Psoas muscle (tissue), 8 donors: ENCODE measurements at places on chromosomes 5 and 9. TPM values are rescaled to one million over a fixed set of nuclear protein-coding genes. Genes with fewer than 3 reads are reported as not detected.

- H3K4me3 ChIP-seq = no peak overlapping the region
- DNase-seq = no peak
- H3K36me3 ChIP-seq = no peaks in the 10 kb centered on the region
- no peaks in the 10 kb centered on the region for H3K27me3 ChIP-seq
- H3K4me1 ChIP-seq = peaks cover 12% of the 10 kb centered on the region
Measured at GRCh38 chr5:55570026-55570425, 35.3 kb upstream of the PLPP1 start.

TEX48 gene
- total RNA-seq = not detected

HAVCR1 gene
- 0.77 TPM for total RNA-seq

LOX gene
- 4.1 TPM for total RNA-seq

GRCh38 chr9:100150214-100150613 lies 51.2 kb downstream of the INVS start:
- H3K4me3 ChIP-seq = no peak overlapping the region
- no peak for DNase-seq
- no peak overlapping the region for H3K27ac ChIP-seq
- H3K27me3 ChIP-seq = no peaks in the 10 kb centered on the region
- no peaks in the 10 kb centered on the region for H3K36me3 ChIP-seq

- no peak for DNase-seq
- no peaks in the 10 kb centered on the region for H3K27me3 ChIP-seq
- no peak overlapping the region for H3K4me3 ChIP-seq
- H3K4me1 ChIP-seq = no peaks in the 10 kb centered on the region
- H3K36me3 ChIP-seq = no peaks in the 10 kb centered on the region
Measured at GRCh38 chr5:125134216-125135081, 388.0 kb upstream of the ZNF608 start.

DNA sequence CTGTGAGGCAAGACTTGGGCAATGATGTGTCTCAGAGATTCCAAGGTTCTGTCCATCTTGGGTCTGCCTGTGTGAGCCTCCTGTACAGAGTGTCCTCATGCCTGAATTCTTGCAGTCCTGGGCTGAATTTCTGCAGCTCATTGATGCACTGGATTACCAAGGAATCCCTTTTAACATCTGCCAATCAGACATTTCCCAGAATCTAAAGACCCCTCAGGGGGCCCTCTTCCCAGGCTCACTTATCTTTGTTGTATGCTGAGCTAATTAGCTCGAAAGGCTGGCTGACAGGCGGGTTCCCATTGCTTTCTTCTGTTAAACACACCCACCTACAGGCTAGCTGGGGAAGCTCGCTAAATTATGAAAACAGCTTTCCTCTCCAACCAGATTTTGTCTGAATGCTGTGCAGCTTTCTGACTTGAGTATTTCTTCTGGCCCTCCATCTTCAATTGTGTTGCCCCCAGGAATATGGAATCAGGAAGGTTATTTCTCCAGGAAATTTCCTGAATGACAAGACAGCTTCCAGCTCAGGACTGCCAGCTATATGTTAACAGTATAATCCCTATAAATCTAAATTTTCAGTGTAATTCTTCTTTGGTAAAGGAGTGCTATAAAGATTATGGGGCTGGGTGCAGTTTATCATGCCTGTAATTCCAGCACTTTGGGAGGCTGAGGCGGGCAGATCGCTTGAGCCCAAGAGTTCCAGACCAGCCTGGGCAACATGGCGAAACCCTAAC lies at the start of gene LIX1:
Gene LIX1, minus strand, starts transcription at position 91 of the 734 bp plus-strand sequence. Its CDS starts 35 bp downstream, at position 56.
- H3K4me1 ChIP-seq = no peaks in the 10 kb centered on the region
- H3K4me3 ChIP-seq = no peak within 1 kb of the TSS
- H3K27ac ChIP-seq = no peak within 1 kb of the TSS

DNA sequence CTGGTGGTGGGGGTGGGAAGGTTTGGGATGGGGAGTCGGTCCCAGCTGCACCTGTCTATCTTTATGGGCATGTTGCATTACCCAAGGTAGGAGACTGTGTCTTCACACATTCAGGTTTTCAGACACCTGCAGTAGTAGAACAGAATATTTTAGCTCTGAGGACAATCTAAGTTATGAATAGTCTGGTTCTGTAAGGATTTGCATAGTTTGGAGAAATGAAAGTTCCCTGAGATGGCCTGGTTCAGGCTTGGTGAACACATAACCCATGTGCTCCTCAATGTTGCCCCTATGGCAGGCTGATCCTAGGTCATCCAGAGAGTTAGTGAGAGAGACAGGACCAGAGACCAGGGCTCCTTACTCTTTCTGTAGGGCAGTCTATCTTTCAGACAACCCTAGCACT lies 20.7 kb downstream of the TNFSF8 start:
- no peak overlapping the region for H3K4me3 ChIP-seq
- no peaks in the 10 kb centered on the region for H3K27me3 ChIP-seq
- no peaks in the 10 kb centered on the region for H3K36me3 ChIP-seq
- no peaks in the 10 kb centered on the region for H3K4me1 ChIP-seq
- DNase-seq = no peak

FOXB2 gene
- 0.18 TPM for total RNA-seq

- no peaks in the 10 kb centered on the region for H3K27me3 ChIP-seq
- H3K4me3 ChIP-seq = no peak overlapping the region
- no peaks in the 10 kb centered on the region for H3K4me1 ChIP-seq
- no peak for DNase-seq
Measured at GRCh38 chr9:1962122-1962521, 53.0 kb upstream of the SMARCA2 start.

DNA sequence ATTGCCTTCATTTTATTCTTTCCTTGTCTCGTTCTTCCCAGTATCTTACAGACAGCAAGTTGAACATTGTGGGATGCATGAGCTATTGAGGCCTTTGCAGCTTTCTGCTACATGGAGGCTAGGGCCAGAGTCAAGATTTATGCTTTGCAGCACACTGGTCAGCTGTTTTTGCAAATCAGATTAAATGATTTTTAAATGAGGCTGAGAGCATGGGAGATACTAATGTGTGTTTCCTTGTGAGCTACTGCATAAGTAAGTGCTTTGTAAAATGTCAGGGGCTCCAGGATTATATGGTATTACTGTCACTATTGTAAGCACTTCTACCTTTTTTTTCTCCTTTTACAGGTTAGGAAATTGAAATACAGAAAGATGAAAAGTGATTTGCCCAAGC lies 111.0 kb upstream of the CDKN2B start:
- no peak overlapping the region for H3K4me3 ChIP-seq
- H3K36me3 ChIP-seq = no peaks in the 10 kb centered on the region
- H3K4me1 ChIP-seq = no peaks in the 10 kb centered on the region
- no peak overlapping the region for H3K27ac ChIP-seq
- DNase-seq = no peak

PCDHA8 gene
- total RNA-seq = not detected

GRCh38 chr5:159752622-159753275 lies 163.5 kb upstream of the ADRA1B start:
- H3K27me3 ChIP-seq = peaks cover 4% of the 10 kb centered on the region
- H3K36me3 ChIP-seq = no peaks in the 10 kb centered on the region
- H3K4me1 ChIP-seq = no peaks in the 10 kb centered on the region
- no peak for DNase-seq

DNA sequence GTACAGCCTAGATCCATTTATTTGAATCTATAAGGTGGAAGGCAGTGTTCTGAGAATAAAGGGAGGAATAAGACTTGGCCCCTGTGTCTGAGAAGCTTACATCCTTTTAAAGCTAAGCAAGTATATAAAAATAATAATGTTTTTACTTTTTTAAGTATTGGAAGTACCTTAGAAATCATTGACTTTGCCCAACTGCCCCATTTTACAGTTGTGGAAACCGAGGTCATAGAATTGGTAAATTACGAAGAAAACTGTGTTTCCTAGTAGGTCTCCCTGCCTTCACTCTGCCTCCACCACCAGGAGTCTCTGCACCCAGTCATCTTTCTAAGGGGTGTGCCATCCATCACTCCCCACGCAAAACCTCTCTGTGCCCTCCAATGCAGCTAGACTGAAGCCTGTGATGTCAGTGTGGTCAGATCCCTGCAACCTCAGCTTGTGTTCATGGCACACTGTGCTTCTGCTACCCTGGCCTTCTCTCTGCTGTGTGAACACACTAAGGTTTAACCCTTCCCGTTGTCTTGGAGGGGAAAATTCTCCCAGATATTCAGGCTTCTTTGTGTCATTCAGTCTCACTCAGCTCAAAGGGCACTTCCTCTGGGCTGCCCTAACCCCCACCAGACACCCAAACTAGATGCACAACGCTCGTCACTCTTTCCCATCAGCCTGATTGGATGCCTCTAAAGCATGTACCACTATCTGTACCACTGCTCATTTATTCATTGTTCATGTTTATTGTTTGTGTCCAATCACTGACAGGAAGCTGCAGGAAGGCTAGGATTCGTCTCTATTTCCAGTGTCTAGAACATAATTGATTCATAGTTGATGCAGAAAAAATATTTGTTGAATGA lies 18.2 kb downstream of the ADRB2 start:
- no peak for DNase-seq
- H3K36me3 ChIP-seq = peaks cover 3% of the 10 kb centered on the region

DNA sequence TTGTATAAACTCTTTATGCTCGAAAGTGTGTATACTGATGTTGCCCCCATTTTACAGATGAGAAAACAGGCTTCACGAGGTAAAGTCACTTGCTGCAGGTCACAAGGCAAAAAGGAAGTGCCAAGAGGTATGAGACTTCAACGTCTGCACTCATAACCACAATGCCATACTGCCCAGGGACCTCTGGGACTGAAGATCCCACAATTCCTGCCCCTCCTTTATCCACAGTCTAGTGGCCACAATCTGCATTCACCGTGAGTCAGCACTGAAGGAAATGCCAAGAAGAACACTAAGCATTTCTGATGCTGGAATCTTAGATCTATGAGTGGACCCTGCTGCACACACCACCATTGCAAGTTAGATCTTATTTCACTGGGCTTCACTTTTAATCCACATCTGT lies 37.3 kb downstream of the MED27 start:
- no peak overlapping the region for H3K4me3 ChIP-seq
- no peaks in the 10 kb centered on the region for H3K27me3 ChIP-seq
- no peaks in the 10 kb centered on the region for H3K36me3 ChIP-seq
- no peak overlapping the region for H3K27ac ChIP-seq

- no peaks in the 10 kb centered on the region for H3K4me1 ChIP-seq
- no peaks in the 10 kb centered on the region for H3K27me3 ChIP-seq
- DNase-seq = no peak
- no peak overlapping the region for H3K27ac ChIP-seq
Measured at GRCh38 chr9:112002847-112003457, 106.3 kb downstream of the UGCG start.

- no peaks in the 10 kb centered on the region for H3K4me1 ChIP-seq
- peaks cover 12% of the 10 kb centered on the region for H3K36me3 ChIP-seq
- no peak overlapping the region for H3K27ac ChIP-seq
- no peaks in the 10 kb centered on the region for H3K27me3 ChIP-seq
- H3K4me3 ChIP-seq = no peak overlapping the region
Measured at GRCh38 chr9:92048924-92049625, 66.1 kb downstream of the SPTLC1 start.

DNA sequence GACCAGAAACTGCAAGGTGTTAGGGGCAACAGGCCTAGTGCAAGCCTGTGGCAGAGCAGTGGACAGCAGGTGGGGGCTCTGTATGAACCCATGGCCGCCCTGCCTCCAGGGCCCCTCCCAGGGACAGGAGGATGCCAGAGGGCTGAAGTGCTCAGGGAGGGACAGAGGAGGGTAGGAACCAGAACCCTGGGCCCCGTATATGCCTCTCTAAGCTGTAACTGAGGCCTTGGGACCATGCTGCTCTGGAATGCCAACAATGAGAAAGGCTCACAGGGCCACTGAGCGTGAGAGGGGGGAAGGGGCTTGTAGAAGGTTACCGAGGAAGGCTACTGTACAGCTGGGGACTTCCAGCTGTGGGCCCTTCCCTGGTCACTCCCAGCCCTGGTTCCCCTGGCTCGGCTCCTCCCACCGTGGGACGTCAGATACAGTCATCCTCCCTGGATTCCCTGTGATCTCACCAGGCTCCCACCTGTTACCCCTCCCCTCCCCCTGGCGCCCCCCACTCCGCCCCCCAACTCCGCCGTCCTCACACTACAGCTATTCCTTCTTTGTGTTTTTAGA lies 21.1 kb downstream of the AQP7 start:
- H3K27ac ChIP-seq = peak overlapping the region; percentile 56
- no peaks in the 10 kb centered on the region for H3K27me3 ChIP-seq
- H3K4me1 ChIP-seq = peaks cover under 1% of the 10 kb centered on the region
- DNase-seq = no peak

BSPRY gene
- not detected for total RNA-seq

IFNB1 gene
- not detected for total RNA-seq

DNA sequence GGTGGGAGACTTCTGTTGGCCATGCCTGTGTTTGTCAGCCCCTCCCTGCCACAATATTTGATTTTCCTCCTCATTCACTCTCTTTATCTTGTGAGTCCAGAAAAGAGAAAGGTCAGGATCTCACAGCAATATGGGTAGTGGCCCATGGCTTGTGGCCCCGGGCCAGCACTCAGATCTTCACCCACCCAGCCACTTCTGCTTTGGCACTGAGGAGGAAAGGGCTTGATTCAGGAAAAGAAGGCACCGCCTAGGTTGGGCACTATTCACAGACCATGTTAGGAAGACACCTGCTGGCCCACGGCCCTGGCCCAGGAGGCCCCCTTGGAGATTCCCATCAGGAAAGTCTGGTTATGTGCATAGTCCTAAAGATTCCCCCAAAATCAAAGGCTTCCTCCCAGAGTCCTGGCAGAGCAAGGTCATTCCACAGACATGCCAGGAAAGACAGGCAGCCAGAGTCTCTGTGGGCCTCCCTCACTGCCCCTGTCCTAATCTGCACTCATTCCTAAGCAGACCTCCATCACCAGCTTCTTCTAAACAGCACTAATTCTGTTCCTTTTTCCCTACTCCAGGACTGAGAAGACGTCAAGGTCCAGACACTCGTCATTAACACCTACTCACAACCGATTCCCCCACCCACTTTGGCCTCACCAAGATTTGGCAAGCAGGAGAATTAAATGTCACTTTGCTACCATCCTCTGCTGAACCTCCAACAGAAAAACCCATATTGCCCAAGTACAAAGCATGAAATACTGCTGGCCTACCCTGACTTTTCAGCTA lies 179.3 kb downstream of the DEPDC1B start:
- no peaks in the 10 kb centered on the region for H3K27me3 ChIP-seq
- no peaks in the 10 kb centered on the region for H3K36me3 ChIP-seq
- H3K27ac ChIP-seq = no peak overlapping the region
- DNase-seq = no peak
- H3K4me1 ChIP-seq = no peaks in the 10 kb centered on the region
